Epithelial cell of esophagus (primary cell): ENCODE measurements at places on chromosomes 7 and 10.

DNA sequence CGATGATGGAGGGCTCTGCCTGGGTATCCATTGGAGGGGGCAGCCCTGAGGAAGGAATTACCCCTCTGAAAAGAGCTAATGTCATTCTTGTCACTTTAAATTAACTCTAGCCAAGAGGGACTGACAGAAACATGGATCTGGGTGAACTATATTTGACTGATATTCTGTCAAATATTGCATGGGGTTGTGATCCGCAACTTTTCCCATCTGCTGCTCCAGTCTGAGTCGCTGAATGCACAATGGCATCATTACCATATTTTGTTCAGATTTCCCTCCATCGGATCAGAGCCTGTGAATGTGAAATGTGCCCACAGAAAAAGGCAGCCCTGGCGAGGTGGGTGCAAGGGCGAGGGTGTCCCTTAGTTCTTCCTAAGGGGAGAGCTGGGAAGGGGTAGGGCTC lies 100.5 kb upstream of the TCF7L2 start:
- no peak for DNase-seq

- DNase-seq = no peak
These were observed 178.8 kb downstream of the SKAP2 start for GRCh38 chr7:26685606-26686005.

DNA sequence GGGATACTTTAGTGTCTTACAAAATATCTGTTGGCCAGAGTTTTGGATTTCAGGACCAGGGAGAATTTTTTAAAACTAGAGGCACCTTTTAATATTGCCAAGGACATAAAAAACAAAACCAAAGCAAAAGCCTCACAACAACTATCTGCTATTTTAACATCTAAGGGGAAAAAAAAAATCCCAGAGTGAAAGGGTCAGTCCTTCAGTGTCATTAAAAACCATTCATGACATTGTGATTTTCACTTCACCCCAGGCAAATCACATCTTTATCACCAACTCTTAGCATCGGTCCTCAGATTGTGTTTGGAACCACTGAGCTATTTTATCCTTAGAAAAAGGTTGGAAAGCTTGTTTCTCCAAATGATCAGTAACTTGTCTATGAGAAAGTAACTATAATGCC lies 10.7 kb downstream of the CEP41 start:
- no peak for DNase-seq

DNA sequence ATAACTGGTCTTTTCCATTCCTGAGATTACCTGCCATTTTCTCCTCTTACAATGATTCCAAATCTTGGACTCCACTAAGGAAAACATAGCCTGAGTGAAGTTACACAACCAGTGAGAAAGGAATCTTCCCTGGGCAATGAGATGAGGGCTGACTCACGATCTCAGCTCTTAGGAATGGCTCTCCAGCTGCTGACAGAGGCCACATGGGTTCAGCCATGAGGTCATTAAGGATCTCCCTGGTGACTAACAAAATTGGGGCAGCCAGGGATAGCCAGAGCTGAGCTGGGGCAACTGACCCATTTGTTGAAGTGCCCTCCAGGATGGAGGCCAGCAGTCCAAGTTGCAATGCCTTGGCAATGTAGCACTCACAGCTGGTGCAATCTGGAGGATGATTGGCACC lies 78.7 kb upstream of the MKLN1 start:
- DNase-seq = peak; percentile 91

DNA sequence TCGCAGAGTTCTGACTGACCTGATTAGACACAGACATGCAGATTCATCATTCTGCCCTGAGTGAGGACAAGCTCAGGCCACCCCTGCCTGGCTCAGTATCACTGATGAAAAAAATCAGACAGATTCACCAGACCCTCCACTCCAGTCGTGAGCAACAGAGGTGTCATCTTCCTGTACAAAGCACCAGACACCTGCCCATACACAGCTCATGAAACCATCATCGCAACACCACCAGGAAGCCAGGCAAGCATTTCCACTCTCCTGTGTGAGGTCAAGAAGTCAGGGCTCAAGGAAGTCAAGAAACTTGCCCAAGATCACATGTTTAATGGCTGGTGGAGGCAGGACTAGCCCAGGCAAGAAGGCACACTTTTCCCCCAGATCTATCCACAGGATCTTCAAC lies 163.0 kb downstream of the CALN1 start:
- no peak for DNase-seq

- no peak for DNase-seq
These were observed 2.2 kb downstream of the MEOX2 start for GRCh38 chr7:15684111-15684800.

GRCh38 chr7:46568420-46569132 lies 647.5 kb upstream of the IGFBP3 start:
- peak; percentile 72 for DNase-seq

GRCh38 chr10:12504176-12504575 lies 154.8 kb downstream of the CAMK1D start:
- no peak for DNase-seq

DNA sequence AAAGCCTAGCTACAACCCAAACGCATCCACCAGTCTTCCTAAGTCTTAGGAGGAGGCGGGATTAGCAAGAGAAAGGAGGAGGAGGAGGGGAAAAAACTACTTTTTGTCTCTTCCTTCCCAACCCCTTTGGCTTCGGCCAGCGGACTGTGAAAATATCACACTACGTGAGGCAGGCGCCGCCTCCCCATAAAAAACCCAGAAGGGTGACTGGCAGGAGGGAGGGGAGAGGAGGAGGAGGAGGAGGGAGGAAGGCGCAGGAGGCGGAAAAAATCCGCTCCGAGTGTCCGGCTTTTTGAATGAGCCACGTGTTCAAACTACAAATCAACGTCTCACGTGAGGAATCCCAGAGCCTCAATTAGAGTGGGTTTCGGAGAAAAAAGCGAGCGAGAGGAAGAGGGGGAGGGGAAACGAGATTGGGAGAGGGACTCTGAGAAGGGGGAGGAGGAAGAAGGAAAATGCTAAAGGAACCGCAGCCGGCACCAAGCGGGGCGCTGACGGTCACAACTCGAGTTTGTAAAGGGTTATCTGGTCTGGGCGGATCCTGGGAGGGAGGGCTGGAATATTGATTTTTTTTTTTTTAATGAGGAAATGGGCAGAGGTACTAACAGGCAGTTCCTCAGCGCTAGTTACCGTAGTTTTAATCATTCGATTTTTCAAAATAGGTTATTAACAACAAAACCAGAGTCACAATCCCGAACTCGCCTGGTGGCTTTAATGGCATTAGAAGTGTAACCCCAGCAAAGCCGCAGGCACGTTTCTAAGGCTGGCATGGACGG lies at the start of gene IGF2BP3:
IGF2BP3 (minus strand) TSS at position 162 of the 776 bp plus-strand sequence. CDS start 381 bp downstream, outside the sequence.
- peak; percentile 95 for DNase-seq

DNA sequence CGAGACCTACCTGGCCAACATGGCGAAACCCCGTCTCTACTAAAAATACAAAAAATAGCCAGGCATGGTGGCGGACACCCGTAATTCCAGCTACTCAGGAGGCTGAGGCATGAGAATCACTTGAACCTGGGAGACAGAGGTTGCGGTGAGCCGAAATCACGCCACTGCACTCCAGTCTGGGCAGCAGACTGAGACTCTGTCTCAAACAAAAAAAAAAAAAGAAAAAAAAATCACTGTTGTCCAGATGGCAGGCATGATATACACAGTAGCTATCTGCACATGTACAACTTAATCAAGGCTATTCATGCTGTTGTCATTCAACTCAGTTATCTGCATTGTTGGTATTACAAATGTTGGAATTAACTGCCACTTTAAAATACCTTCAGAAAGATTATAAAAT lies 55.3 kb downstream of the BRAF start:
- DNase-seq = no peak

- peak; percentile 55 for DNase-seq
These were observed 536.0 kb upstream of the GALNT17 start for GRCh38 chr7:70595755-70596597.

DNA sequence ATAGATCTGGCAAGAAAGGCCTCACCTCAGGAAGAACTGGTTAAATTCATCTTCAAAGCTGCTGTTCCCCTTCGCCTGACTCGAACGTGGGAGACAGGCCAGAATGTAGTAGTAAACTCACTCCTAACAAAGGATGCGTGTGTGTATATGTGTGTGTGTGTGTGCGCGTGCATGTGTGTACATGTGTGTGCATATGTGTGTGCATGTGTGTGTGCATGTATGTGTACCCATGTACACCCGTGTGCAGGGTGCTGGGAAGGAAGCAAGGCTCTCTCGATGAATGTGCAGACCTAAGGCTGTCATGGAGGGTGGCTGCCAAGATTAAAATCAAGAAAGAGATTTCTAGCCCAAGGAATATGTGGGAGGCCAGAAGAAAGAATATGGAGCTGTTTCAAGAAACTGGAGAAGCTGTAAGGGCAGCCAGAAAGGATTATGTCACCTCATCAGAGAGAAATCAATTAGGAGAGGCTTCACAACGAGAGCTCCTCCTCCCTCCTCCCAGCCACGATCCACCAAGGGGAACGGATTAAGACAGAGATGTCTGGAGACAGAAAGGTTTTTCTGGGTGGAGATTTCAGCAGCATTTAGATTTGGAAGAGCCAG lies 34.0 kb upstream of the LBX1 start:
- DNase-seq = no peak

- no peak for DNase-seq
These were observed 292.5 kb upstream of the SEMA3C start for GRCh38 chr7:81211204-81211933.

- peak; percentile 70 for DNase-seq
These were observed 28.5 kb upstream of the TRIM24 start for GRCh38 chr7:138431517-138431916.

DNA sequence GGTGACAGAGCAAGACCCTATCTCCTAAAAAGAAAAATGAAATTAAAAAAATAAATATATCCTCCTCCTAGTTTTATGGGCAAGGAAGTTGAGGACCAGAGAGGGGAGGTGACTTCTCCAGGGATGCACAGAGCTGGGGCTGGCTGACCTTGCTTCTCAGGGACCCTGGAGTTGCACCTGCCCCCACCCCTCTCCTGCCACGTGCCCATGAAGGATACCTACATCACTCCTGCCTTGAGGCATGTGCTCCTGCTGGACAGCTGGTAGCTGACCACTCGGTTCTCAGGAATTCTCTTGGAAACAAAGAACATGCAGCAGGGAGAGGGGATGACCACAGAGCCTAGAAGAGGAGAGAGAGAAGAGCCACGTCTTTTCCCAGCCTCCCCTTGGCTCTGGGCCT lies 522 bp downstream of the CCL24 start:
- DNase-seq = no peak

- no peak for DNase-seq
These were observed 79.7 kb upstream of the LYZL2 start for GRCh38 chr10:30709229-30709628.

GRCh38 chr7:73719806-73720169 lies 319 bp upstream of the STX1A start:
- no peak for DNase-seq

- DNase-seq = no peak
These were observed 231.7 kb downstream of the USP6NL start for GRCh38 chr10:11379771-11380170.

DNA sequence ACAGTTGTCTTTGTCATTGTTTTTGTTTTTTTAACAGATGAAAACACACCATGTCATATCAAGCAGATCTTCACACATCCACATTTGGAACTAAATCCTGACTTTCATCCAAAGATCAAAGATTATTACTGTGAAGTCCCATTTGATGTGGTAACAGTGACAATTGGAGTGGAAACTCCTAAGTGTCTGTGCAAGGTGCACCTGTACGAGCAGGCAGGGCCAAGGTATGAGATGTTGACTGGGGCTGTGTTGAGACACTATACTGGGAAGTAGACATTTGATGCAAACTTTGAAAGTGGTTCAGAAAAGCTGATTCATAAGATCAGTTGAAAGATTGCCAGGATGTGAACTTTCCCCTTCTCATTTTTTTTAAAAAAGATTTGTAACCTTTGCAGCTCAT lies 152.3 kb downstream of the CPED1 start:
- no peak for DNase-seq

DNA sequence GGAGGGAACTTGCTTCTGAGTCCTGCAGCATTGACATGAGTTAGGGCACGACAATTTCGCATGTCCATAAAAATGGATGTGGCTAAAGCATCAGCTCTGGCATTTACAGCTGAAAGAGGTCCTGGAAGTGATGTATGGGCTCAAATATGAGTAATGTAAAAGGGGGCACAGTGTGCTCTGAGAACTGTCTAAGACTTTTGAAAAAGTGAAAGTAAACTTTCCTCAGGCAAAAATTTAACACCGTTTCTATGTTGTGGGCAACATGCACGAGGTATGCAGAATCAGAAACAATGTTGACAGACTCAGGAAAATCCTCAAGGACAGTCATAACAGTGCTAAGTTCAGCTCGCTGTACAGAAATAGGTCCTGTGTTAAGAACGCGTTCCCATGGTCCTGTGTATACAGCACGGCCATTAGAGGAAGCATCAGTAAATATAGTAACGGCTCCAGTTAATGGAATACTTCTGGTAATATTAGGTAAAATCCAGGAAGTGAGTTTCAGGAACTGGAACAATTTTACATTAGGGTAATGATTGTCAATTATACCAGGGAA lies 37.9 kb upstream of the AKR1C2 start:
- DNase-seq = no peak

DNA sequence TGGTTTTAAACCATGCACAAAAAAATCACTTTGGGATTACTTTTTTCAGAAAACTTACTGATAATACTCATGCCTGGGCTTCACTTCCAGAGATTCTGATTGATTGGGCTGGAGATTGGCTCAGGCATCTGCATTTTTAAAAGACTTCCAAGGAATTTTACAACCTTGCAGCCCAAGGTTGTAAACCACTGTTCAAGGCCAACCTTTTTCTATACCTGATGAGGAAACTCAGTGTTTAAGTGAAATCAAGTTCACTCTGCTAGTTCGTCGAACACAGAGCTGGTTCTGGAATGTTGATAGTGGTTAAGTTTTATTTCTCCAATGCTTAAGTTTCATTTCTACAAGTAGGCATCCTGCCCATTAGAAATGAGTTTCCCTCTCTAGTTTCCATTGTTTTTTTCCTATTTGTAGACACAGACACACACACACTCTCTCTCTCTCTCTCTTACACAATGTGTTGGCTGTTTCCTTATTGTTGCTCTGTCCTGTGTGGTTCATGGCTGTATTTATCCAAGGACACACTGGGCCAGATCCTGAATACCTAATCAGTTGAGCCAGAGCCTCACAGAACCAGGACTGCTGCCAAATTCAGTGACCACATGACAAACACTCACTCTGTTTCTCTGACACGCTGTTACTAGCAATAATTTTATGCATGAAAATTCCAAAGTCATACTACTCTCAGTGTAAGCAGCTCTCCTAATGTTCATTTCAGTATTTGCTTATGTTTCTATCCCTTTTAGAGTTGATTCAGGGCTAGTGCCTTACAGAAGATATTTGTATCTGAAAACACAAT lies 3.7 kb upstream of the IFIT1B start:
- DNase-seq = peak; percentile 81
